Activated CD8-positive, alpha-beta memory T cell treated with anti-CD3 and anti-CD28 coated beads for 1 hour (primary cell): ENCODE measurements at places on chromosomes 2 and 18.

GRCh38 chr2:57575700-57576268 is 470.8 kb upstream of the VRK2 start:
- DNase-seq, result no peak

DNA sequence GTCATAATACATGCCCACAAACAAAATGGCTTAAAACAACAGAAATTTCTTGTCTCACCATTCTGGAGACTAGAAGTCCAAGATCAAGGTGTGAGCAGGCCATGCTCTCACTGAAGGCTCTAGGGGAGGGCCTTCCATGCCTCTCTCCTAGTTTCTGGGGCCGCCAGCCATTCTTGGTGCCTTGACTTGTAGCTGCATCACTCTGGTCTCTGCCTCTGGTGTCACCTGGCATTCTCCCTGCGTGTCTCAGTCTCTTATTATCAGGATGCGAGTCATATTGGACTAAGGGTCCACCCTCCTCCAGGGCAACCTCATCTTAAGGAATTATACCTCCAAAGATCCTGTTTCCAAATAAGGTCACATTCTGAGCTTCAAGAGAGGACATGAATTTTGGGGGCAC is 76.1 kb downstream of the KCNF1 start:
- DNase-seq, result no peak

GRCh38 chr2:233349005-233349998 is 5.0 kb upstream of the DGKD start:
- DNase-seq, result no peak

DNA sequence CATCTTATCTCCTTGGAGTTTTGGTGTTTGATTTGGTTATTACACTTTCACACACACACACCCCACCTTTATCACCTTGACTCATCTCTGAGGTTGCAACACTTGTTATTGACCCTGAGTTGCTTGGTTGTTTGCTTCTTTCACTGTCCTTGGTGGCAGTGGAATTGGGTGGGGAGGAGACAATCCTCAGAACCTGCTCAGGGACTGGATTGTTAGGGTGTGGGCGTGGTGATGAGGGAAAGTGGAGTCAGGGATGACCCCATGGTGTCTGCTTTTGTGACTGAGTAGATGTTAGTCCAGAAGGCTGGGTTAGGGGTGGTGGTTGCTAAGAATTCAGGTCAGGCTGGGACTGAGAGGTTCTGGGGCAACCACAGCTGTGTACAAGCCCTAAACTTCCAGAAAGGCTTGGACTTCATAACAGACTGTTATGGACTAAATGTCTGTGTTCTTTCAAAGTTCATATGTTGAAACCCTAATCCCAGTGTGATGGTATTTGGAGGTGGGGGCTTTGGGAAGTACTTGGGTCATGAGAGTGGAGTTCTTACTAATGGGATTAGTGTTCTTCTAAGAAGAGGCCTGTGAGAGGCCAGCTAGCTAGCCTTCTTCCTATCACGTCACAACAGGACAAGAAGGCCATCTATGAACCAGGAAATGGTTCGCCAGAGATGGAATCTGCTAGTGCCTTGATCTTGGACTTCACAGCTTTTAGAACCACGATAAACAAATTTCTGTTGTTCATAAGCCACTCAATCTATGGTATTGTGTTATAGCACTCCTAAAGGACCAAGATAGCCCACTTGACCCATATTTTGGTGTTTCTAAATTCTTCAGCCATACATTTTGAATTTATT is 3.4 kb upstream of the DIS3L2 start:
- DNase-seq, result no peak

- DNase-seq, result no peak
Measured at GRCh38 chr2:239460780-239461179, 60.0 kb upstream of the HDAC4 start.

DNA sequence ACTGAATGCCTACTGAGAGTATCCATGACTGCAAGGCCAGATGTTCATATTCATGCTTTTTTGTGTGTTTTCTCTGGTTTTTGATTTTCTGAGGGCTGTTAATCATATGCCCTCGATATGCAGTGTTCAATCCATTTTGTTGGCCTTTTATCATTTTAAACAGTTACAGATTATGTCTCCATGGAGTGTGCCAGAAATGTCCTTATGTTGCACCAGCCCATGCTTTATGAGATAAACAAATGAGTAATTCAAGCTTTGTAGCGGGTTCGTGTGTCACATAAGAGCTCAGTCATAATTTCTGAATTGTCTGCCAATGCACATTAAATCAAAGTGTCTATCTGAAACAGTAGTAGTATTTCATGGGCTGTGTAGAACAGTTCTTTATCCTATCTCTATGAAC is 583.0 kb downstream of the THSD7B start:
- DNase-seq, result no peak

GRCh38 chr2:219416235-219416602 is 2.0 kb upstream of the DES start:
- no peak for DNase-seq

DNA sequence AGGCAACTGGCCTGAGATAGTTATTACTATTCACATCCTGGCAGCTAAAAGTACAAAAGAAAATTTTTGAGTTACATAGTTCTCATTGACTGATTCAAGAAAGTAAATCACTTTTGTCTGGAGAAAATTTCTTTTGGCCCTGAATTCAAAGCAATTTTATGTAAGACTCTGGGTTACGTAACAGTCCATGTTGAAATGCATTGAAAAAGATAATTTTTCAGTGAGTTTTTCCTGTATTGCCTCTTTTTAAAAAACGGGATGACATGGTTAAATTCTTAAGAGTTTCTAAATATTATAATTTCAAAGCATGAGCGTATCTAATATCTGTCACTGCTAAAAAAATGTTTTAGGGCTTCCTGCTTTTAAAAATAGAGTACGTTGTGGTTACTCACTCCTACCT is 72.7 kb downstream of the ANKRD12 start:
- no peak for DNase-seq

- no peak for DNase-seq
Measured at GRCh38 chr2:75920859-75921551, 210.3 kb upstream of the GCFC2 start.
